ENCODE measurements at places on chromosomes 2 and 18.

DNA sequence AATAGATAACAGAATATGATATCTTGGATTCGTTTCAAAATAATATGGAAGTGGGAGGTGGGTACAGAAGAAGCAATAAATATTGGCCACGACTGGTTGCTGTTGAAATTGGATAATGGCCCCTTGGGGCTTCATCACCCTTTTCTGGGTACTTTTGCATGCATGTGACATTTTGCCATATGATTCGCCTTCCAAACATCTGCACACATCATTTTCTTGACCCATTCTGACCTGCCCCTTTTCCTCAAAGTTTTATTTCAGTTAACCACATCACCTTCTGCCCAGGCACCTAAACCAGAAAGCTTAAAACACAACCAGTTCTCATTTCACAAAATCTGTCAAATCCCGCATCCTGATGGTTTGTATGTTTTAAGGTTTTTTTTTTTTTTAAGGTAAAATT, 116.7 kb upstream of the AGAP1 start:
- DNase-seq, result no peak

GRCh38 chr2:21860907-21861306, 737.1 kb downstream of the TDRD15 start:
- no peak for DNase-seq

DNA sequence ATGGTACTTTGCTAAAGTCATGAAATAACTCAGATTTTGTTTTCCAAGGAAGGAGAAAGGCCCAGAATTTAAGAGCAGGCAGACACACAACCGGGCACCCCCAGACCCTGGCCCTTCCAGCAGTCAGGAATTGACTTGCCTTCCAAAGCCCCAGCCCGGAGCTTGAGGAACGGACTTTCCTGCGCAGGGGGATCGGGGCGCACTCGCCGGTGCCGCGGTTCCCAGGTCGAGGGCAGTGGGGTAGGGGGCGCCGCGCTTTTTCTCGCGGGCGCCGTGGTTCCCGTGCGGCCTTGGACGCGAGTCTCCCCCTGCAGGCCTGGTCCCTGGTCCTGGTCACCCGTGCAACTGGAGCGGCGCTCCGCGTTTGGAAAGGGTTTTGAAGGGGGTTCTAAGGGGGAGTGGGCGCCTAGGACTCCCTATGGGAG, 1.2 kb downstream of the ZNF236 start:
- DNase-seq, result no peak

DNA sequence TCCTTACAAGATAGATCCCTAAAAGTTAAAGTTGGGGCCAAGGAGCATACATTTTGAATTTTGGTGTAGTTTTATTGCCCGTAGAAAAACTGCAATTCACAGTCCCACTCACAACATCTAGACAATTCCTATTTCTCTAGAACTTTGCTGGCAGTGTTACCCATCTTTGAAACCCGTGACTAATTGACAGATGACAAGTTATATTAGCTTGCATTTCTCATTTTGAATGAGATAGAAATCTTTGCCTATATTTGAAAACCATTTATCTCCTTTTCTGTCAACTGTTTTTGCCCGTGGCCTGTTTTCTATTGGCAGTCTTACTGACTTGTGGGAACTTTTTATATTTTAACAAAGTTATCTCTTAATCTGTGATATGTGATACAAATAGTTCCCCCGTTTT, 50.0 kb downstream of the OXER1 start:
- DNase-seq, result no peak

DNA sequence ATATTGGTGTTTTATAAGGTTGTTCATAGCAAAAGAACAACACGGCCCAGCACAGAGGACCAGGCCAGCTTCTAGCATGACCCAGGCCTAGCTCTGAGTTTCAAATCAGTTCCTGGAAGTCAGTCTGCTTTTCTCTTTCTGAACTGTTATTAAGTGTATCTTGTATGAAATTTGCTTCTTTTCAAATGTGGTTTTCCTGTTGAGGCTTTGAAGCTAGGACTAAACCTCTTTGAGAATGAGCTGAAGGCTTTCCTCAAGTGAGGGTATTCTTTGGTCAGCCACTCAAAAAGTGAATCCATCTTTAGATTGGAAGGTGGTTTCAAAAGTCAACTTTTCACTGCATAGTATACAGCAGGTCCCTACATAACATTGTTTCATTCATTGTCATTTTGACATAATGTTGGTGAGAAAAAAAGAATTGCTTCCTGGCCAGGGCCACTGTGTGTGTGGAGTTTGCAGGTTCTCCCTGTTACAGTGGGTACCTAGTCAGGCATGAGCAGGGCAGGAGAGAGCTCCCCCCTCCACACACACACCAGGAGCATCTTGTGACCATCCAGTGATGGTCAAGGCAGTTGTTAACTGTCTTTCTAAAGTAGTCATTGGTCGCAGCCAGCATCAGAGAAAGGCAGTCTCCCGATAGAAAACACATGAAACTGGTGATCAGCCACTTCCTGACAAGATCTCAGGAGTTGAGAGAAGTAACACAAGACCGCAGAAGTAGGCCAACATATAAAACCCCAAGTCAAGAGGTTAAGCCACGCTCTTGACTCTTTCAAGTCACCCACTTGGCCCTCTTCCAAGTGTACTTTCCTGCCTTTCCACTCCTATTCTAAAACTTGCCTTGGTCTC, 6.7 kb upstream of the ACAA2 start:
- DNase-seq, result no peak

DNA sequence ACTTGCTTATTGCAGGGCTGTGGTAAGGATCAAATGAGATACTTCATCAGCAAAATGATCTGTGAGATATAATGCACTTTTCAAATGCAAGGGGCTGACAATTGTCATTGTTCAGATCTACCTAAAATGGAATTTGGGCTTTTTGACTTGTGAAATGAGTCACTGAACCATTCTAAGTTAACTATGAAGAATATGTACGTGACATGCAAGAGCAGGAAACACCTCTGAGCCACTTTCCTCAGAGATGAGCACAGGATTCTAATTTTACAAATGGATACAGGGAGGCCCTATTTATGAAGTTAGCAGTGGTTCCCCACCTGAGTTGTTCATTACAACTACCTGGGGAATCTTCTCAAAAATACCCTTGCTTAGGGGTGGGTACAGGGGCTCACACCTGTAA, 26.7 kb downstream of the CTLA4 start:
- no peak for DNase-seq

Data from urothelium cell line (cell line).